ENCODE measurements at places on chromosomes 4 and X. TPM values are rescaled to one million over a fixed set of nuclear protein-coding genes. Genes with fewer than 3 reads are reported as not detected.

- DNase-seq, result no peak
Observed at GRCh38 chr4:149223659-149224058, 592.0 kb downstream of the IQCM start.

DNA sequence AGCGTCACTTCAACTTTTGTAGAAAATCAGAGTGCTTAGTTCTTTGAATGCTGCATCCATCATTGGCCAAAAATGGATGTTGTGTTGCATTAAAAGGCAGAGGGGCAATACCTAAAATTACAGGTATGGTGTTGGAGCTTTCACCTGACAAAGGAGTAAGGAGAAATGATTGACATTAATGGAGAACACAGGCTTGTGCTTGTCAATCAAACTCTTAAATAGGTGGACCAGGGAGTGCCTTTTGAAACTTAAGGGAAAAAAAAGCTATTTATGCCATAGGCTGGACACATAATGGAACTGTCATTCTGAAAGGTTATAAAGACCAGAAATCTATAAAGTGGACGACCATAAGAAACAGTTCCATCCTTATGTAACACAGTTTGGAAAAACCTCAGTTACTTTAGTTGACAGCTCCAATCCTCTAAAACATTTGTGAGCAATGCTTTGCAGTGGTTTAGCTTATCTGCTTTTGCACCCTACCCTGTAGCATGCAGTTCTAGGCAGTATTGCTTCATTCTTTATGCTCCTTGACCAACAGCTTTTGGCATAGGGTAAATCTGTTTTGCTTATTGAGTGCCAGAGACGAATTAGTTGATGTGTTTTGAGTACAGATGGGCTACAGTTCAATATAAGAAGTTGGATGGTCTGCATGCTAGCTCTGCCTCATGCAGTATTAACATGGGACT, 2.4 kb downstream of the HADH start:
- DNase-seq, result no peak

VSIG4 gene
- total RNA-seq, result not detected

DNA sequence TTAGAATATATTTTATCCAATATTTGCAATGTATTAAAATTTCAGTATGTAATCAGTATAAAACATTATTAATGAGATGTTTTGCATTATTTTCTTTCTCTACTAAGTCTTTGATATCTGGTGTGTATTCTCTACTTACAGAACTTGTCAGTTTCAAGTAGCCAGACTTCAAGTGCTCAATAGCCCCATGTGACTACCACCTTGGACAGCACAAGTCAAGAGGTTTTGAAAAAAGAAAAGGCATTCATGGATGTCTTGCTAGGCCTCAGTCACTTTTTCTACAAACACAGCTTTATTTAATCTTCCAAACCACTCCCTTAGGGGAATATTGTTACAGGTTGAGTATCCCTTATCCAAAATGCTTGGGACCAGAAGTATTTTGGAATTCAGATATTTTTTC, 189.4 kb downstream of the QDPR start:
- no peak for DNase-seq

DNA sequence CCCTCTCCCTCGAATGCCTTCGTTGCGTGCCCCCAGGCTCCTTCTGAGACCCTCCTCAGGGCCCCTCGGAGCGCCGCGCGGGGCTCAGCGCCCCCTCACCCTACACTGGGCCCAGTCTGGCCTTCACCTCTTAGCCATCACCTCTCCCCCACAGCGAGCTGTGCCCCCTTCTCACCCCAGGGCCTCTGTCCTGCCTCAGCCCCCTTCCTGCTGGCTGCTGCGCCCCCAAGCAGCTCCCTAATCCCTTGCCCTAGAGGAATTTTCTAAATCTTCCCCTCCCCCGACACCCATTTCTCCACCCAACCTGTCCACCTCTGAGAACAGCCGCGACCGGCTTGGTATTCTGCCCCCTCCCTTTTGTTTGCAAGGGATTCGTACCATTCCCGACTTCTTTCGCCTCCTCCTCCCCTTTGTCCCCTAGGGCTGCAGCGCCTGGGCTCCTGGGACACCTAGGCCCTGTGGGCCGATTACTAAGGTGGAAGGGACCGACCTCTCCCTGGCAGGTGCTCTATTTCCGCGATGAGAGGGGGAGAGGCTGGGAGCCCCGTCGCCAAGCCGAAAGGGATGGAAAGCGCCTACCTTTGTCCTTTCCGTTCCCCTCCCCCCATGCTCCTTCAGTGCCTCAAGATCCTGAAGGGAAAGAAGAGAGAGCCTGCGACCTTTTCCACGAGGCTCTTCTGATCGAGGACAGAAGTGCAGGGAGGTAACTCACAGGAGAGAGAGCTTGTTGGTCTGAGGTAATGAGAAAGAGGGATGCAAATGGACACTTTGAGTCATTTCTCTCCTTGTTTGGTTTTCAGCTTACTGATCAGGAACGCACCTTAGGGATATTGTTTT, 10.9 kb downstream of the DLG3 start:
- no peak for DNase-seq

COL4A6 gene
- total RNA-seq, result not detected

PAK3 gene
- 0.05 TPM for total RNA-seq

DNA sequence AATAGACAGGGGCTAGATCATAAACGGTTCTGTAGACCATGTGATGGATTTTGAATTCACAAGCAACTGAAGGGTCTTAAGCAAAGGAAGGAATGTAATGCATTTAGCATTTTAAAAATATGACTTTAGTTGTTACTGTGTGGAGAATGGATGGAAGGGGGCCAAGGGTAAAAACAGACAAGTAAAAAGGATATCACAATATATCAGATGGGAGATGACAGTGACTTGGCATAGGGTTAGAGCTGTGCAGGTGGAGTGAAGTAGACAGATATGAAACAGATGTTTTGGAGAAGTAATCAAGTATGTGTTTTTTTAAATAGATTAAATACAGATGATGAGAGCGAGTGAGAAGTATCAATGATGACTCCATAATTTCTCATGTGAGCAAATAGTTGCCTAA, 1116.0 kb upstream of the TENM3 start:
- no peak for DNase-seq

Measured in activated B cell treated with CpG ODN at 0.5 μM for 24 hours (primary cell).